ENCODE measurements at places on chromosomes 2 and 18. TPM values are rescaled to one million over a fixed set of nuclear protein-coding genes. Genes with fewer than 3 reads are reported as not detected.

Gene TRABD2A
- total RNA-seq, result 7.2 TPM

Gene PARD6G
- total RNA-seq, result 10.4 TPM

Gene FAM228B
- 21.3 TPM for total RNA-seq

Gene MCM6
- total RNA-seq, result 27.2 TPM

Gene CACNB4
- total RNA-seq, result 1.5 TPM

Gene LCT
- 0.13 TPM for total RNA-seq

Gene PLB1
- 3.2 TPM for total RNA-seq
